ENCODE measurements at places on chromosomes 6 and 20.
A peak's percentile ranks its signal among the peaks of the same experiment; 100 is the strongest.

- no peak for DNase-seq
Observed at GRCh38 chr6:37657112-37657886, 40.4 kb downstream of the MDGA1 start.

DNA sequence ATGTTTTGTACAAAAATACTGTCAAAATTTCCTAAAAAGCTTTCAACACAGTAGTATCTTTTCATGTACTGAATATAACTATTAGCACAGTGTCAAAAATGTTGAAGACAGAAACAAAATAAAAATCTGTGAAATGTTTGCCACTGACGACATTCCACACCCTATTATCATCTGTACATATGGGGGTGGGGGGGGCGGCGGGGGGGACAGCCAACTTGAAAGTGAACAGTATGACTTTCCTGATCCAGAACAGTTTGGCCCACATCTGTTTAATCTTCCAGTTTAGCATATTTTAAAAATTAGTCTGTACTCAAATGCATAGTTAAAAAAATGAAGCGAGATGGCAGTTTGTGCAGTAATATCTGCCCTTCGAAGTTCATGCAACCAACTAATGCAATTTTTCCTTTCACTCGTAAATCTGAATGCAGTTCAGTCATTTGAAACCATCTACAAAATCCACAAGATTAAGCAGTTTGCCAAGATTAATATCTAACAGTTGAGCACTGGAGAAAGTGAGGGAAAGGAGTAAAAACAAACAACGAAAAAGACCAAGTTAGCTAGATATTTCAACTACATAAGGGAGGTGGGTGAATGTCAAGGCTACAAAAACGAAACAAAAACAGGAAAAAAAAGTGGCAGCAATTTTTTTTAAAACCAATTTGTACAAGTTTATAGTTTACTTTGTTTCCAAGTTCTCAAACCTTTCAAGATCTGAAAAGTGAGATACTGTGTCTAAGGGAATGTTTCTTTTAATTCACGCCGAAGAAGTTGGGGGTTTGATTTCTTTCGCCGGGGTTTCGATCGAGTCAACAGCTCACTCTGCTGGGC is 1.9 kb downstream of the CITED2 start:
- no peak for DNase-seq

DNA sequence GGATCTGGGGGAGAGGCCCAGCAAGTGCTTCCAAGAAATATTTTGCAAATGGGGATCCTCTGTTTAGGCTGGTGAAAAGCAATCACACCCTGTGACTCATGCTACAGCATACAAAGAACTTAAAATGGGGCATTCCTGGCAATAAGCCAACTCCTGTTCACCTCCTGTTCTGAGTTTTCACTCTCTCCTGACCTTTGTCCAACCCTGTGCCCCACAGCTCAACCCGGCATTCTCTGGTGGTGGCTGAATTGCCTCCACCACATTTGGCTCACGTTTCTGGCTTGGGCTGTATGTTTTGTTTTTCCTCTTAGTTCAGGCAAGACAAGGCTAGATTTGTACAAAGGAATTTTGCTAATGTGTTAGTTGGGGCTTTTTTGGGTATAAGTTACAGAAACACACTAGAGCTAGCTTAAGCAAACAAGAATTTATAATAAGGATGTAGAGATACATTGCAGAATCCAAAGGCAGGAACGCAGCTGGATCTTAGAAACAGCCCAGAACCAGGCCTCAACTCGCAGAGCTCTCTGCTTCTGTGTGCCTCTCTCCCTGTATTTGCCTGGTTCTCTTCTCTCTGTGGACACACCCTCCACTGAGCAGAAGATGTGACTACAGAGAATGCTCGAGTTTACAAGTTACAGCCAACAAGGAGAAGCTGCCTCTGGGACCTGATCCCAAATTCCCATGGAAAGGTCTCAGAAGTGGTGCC is 9.4 kb downstream of the ABCC10 start:
- no peak for DNase-seq

DNA sequence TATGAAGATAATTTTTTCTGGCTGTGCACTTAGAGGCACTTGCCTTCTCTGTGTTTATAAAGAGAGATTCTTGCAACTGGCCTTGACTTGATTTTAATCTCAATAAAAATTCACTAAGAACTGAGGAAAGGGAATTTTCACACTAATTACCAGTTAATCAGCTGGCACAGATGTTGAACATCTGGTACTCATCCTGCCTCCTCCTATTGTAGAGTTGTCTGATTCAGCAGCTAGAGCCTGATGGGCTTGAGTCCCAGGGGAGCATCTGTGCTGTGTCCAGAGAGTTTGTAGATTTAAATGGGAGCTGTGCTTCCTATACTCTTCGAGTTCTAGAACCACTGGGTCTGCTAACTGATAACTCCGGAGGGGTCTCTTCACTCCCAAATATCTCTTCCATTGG is 284.4 kb upstream of the RNF24 start:
- DNase-seq: no peak

- DNase-seq: no peak
Observed at GRCh38 chr20:50213531-50214106, 23.0 kb downstream of the CEBPB start.

DNA sequence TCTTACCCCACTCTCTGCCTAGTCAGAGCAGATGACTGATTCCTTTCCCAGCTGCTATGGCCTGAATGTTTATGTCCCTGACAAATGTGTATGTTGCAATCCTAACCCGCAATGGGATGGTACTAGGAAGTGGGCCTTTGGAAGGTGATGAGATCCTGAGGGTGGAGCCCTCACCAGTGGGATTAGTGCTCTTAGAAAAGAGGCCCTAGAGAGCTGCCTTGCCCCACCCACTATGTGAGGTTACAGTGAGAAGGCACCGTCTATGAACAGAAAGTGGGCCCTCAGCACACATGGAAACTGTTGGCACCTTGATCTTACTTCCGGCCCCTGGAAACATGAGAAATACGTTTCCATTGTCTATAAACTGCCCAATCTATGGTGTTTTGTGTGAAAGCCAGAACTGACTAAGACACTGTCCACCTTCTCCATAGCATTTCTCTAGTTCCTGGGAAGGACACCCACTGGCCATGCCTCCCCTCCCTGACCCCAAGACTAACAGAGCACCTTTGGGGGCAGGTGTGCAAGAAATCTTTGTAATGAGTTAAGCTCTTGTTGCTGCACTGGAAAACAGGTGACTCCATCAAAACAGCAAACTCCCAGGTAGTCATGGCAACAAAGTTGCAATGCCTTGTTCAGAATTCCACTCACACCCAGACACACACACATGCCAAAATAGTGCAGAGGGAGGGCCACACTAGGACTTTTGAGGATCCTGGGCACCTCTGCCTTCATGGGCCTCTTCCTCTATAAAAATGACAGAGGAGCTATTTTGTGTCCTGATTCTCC is 16.2 kb downstream of the GABRR2 start:
- peak; percentile 13 for DNase-seq

DNA sequence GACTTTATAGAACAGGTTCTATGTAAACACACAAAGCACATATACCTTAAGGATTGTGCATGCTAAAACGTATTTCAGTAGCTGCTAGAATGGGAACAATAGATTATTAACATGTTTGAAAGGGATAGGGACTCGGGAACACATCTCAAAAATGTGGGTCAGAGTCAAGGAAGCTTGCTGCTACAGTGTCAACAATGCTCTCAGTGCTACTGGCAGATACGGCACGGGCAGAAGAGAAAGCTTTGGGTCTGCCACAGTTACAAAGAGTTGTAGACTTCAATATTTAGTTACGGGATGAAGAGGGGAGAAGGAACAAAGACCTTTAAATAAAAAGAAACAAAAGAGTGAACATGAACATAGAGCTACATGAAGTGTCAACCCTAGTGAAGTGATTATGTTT is 170.5 kb downstream of the BACH2 start:
- no peak for DNase-seq

DNA sequence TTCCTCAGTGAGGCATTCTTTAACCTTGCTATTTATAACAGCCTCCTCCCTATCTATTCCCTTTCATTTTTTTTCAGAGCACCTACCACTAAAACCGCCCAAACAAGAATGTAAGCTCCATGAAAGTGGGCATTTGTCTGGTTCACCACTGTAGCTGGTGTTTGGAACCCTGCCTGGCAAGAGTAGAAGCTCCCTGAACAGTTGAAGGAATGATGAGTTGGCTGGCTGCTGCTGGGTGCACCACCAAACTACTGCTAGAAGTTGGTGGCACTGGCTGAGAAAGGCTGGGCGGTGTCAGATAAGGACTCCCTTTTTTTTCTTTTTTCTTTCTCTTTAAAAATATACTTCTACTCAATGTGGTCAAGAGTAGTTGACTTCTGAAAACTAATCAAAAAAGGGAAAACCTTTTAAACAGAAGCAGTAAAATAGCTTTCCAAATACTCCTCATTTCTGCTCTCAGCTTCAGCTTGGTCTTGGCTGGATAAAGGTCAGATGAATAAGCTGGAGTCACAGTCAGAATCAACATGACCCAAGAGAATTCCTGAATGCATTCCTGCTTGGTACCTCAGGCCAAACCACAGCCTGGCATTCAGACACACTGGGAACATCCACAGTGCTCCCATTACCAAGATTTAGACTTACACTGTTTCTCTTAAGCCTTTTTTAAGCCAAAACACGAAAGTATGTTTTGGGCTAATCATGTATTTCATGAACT is 38.0 kb downstream of the RTN4IP1 start:
- DNase-seq: no peak

- DNase-seq: no peak
Observed at GRCh38 chr6:140459209-140459608, 1084.8 kb upstream of the CITED2 start.

- DNase-seq: no peak
Observed at GRCh38 chr6:64664480-64664879, 1028.9 kb downstream of the PHF3 start.

DNA sequence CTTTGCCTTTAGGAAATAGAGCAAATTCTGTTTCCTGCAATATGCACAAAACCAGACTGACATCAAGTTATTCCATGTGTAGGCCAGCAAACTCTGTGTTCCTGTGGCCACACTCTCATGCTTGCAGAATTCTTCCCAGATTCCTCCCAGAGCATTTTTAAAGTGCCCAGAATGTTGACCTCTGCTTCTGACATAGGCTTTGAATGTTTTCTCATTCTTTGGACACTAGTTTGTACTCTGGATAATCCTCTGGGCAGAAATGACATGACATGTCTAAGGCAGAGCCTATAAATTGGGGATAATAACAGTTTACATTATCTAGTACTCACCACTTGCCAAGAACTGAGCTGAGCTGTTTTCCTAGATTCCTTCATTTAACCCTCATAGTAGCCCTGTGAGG is 9.2 kb upstream of the EFHC1 start:
- DNase-seq: no peak

DNA sequence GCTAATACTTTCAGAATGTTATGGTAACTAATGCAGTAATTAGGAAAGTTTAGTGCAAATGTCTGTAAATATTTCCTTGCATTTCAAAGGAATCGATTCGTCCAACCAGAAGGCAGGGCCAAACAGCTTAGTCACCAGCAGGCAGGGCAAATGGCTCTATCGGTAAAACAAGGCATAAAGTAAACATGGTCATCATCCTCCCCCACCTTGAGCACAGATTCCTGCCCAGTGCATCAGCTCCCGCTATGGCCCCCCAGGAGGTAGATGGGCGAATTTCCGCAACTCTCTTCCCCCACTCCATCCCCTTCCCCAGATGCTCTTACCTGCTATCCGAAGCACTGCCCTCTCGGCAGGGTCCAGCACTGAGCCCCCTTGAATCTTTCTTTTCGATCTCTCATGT is 103.8 kb upstream of the BEND6 start:
- DNase-seq: no peak

- no peak for DNase-seq
Observed at GRCh38 chr6:3022765-3023662, 23.3 kb downstream of the NQO2 start.

DNA sequence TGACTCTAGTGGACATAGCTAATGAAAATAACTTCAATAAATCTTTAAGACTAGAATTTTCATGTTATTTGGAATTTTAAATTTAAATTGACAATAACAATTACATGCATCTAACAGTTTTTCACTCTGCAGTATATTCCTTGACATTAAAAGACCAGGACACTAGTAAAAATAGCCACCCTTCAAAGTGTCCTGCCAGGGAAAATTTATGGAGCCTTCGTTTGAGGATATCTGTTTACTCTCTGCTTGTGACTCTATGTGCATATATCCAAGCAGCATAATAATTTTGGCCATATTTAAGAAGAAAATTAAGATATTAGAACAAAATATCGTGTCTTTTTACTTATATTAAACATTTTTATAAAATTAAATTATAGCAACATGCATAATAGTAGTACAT is 58.8 kb upstream of the NKAIN2 start:
- no peak for DNase-seq

- DNase-seq: no peak
Observed at GRCh38 chr6:136201732-136202131, 48.4 kb downstream of the MTFR2 start.

GRCh38 chr6:148708707-148709106 is 38.1 kb upstream of the UST start:
- DNase-seq: no peak

DNA sequence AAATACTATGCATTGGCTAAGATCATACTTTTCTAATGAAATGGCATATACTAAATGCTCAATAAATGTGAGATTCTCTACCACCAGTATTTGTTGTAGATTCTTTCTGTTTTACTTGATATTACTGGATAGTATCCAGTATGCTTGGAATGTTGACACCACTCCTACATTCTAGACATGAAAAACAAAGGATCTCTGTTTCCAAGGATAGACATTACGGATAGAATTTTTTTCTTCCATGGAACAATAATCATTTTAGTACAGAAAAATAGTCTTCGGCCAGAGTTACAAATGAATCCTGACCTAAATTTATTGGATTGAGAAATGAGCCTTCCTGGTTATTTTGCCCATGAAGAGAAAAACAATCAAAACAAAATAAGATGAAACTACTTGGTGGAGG is 258.2 kb upstream of the NT5E start:
- DNase-seq: no peak

DNA sequence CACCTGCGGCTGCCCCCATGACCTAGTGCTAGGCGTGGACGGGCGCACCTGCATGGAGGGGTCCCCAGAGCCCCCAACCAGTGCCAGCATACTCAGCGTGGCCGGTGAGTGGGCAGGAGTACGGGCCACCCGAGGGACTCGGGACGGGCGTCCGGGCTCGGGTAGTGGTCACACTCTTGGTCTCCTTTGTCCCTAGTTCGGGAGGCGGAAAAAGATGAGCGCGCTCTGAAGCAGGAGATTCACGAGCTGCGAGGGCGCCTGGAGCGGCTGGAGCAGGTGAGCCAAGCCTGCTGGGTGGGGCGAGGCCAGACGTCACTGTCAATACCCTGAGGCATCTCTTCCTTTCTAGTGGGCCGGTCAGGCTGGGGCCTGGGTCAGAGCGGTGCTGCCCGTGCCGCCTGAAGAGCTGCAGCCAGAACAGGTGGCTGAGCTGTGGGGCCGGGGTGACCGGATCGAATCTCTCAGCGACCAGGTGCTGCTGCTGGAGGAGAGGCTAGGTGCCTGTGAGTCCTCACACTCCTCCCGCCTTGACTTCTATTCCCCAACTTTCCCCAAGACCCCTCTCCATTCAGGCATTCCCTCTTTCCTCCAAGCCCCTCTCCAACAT is 2.9 kb downstream of the EGFL8 start:
- no peak for DNase-seq

- DNase-seq: no peak
Observed at GRCh38 chr20:9467995-9468394, 46.4 kb upstream of the LAMP5 start.
